NT2/D1 (cell line): ENCODE measurements at places on chromosomes 2 and 18.

- DNase-seq: no peak
Measured at GRCh38 chr18:34742891-34743341, 32.8 kb downstream of the DTNA start.

GRCh38 chr18:47118981-47119380 is 31.3 kb downstream of the HDHD2 start:
- no peak for DNase-seq

DNA sequence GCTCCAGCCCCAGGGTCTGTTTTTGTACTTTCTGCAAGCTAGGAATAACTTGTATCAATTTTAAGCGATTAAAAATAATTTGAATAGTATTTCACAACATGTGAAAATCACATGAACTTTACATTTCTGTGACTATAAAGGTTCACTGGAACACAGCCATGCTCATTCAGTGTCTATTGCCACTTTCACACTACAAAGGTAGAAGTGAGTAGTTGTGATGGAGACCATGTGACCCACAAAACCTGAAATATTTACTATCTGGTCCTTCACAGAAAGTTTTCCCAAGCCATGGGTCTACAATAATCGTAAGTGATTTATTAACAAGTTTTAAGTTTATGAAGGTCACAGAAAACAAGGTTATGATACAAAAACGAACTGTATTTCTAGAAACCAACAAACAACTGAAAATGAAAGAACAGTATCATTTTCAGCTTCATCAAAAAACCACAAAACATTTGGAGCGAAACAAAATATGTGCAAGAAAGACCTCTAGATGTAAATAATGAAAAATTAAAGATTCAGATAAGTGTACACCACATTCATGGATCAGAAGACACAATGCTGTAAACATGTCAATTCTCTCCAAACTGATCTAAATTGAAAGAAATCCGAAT is 68.9 kb upstream of the DNER start:
- no peak for DNase-seq

DNA sequence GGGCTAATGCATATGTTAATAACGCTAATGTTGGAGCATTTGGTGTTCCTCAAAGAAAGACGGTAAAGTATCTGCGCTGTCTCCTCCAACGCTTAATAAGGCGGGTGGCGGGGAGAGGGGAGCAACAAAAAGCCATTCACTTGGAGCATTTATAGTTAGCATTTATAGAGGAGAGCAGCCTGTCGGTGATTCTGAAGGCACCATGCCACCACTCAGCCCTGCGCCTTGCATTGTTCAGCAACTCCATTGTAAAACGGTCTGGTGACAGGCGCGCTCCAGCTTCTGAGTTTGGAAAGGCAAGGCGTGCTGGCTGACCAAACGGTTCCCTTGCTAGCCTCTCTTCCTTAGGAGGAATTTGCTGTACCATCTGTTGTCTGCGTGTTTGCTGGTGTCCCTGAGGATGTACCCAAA is 83.9 kb downstream of the LYPD1 start:
- DNase-seq: no peak

DNA sequence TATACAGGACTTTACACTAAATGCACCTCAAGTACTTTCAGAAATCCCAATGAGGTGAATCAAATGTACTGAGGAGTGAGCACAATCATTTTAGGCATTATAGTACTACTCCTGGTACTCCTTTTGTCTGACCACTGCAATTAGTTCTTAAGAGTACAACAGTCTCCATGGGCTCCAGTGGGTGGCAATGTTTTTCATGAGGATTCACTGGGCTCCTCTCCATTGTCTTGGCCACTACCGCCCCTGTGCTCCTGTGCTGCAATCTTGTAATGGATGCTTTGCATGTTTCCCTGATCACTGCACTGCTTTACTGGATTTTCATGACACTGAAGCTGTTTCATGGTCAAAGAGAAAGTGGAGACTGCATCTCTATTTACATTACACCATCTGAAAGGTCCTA is 268.5 kb upstream of the ZSWIM2 start:
- no peak for DNase-seq

- DNase-seq: peak; percentile 57
Measured at GRCh38 chr2:221554769-221555493, 17.2 kb downstream of the EPHA4 start.

- no peak for DNase-seq
Measured at GRCh38 chr2:68766376-68766845, 31.8 kb downstream of the ARHGAP25 start.

DNA sequence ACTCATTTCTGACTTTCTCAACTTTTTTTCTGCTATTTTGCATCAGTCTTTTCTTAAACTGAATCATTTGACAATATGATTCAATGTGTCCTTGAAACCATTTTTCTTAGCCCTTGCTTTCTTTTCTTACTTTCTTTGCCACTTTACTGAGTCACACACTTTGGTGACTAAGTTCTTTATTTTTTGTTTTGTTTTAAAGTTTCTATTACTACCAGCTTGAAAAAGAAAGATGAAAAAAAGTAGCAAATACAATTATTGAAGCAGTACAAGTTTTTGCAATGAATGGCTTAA is 116.5 kb downstream of the DOCK10 start:
- no peak for DNase-seq

- no peak for DNase-seq
Measured at GRCh38 chr2:20422402-20423271, 24.2 kb upstream of the RHOB start.

GRCh38 chr2:241302759-241303651 is 12.5 kb downstream of the HDLBP start:
- no peak for DNase-seq

DNA sequence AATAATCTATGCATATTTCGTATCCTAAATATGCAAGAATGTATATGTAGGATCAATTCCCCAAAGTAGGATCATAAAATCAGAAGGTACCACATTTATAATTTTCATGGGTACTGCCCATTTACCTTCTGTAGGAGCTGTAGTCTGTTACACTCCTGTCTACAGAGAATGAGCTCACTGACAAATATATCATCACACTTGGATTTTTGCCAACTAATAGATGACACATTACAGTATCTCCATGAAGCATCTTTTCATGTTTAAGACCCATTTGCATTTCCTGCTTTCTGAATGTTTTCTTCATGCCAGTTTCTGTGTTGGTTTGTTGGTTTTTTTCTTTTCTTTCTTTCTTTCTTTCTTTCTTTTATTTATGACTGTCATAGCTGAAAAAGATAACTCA is 70.9 kb upstream of the EML6 start:
- no peak for DNase-seq

DNA sequence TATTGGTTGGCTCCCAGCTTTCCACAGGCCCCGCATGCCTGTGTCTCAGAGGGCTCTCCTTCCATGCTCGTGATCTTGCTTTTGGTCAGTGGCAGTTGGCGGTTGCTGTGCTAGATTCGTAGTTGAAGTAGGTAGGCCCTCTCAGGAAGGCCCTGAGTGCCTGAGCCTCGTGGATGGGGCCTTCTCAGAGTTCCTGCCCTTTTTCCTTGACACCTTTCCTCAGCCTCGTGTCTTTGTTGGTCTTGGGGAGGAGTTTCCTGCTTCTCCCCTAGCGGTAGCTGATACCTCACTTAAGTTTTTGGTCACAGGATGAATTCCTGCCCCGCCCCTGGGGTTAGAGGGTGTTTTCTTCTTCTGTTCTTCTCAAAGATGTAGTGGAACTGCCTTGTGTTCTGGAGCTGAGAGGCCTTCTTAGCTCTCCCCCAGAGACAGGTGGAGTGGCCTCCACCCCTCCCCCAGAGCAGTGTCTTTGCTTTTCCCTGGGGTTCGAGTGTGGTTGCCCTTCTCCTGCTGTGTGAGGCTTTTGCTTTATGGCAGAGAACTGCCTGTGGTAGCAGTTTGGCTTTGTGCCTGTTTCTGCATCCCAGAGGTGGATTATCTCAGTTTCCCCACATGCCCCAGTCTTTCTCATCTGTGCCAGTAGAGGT is 94.8 kb downstream of the ZNF407 start:
- no peak for DNase-seq

- DNase-seq: no peak
Measured at GRCh38 chr2:120261387-120262006, 8.8 kb downstream of the RALB start.

GRCh38 chr18:24875777-24876176 is 415.3 kb downstream of the HRH4 start:
- DNase-seq: no peak

DNA sequence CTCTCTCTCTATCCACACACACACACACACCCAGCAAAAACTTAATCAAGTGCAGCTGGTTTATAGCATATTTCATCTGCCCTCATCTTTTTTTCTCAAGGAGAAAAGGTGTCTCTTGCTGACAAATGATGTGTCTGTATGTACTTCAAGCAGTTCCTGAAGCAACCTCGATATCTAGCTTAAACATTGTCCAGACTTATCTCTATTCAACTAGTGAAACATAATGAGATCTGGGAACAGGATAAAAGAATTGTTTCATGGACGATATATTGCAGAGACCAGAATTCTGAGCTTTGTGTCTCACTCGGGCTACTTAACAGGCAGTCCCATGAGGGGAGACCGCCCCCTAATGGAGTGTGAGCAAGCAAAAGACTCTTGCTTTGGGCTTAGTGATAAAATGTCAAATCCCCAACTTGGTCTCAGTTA is 929.2 kb upstream of the SOX11 start:
- peak; percentile 59 for DNase-seq

GRCh38 chr2:223264541-223265193 is 212.7 kb downstream of the KCNE4 start:
- DNase-seq: no peak

GRCh38 chr2:35410431-35411061 is 945.0 kb upstream of the CRIM1 start:
- DNase-seq: peak; percentile 47

- no peak for DNase-seq
Measured at GRCh38 chr2:97908208-97908676, 87.5 kb downstream of the TMEM131 start.

- DNase-seq: no peak
Measured at GRCh38 chr2:11871421-11871820, 125.0 kb downstream of the LPIN1 start.

GRCh38 chr2:24233321-24233720 is 58.5 kb downstream of the FAM228A start:
- no peak for DNase-seq

DNA sequence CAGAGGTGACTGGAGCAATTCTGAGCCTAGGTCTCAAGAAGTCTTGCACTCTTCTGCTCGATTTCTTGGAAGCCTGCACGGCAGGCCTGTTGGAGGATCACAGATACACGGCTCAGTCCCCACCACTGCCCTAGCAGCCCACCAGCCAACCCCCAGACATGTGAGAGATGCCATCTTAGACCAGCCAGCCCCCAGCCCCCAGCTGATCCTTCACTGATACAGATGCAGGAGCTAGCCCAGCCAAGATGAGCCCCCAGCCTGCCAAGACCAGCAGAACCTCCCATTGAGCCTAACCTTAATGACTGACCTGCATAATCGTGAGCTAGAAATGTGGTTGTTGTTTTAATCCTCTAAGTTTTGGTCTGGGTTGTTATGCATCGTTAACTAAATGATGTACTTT is 47.5 kb downstream of the INHBB start:
- no peak for DNase-seq

DNA sequence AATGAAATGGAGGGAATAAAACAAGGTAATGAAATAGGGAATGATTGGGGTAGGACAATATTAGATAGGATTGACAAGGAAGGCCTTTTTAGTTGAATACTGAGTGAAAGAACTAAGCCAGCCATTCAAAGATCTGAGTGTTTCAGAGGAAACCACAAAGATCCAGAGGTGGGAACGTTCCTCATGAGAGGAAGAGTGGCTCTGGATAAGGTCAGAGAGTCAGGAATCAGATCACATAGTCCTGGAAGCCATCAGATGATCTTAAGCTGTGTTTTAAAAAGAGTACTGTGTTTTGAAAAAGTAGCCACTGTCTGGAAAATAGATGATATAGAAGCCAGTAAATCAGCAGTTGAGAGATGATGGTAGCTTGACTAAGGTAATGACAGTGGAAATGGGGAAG is 11.8 kb downstream of the TTLL4 start:
- DNase-seq: no peak

- DNase-seq: no peak
Measured at GRCh38 chr2:160474891-160475787, 18.5 kb downstream of the RBMS1 start.
